ENCODE measurements at places on chromosomes 6 and 20. TPM values are rescaled to one million over a fixed set of nuclear protein-coding genes. Genes with fewer than 3 reads are reported as not detected.

CASS4 gene
- total RNA-seq = 0.21 TPM

LCA5 gene
- 0.26 TPM for total RNA-seq

ID4 gene
- not detected for total RNA-seq

SLC17A9 gene
- 60.2 TPM for total RNA-seq

WFDC10B gene
- not detected for total RNA-seq

Data from GM12878 (cell line).